ENCODE measurements at places on chromosomes 13 and 19.
A peak's percentile ranks its signal among the peaks of the same experiment; 100 is the strongest.

- DNase-seq: no peak
These were observed 1447.5 kb downstream of the EFNB2 start for GRCh38 chr13:105087945-105088344.

- DNase-seq: no peak
These were observed 13.0 kb downstream of the CIC start for GRCh38 chr19:42281827-42282762.

- DNase-seq: no peak
These were observed 520.1 kb downstream of the SUCLA2 start for GRCh38 chr13:47480951-47481350.

- no peak for DNase-seq
These were observed 2.2 kb upstream of the IRS2 start for GRCh38 chr13:109788372-109789111.

DNA sequence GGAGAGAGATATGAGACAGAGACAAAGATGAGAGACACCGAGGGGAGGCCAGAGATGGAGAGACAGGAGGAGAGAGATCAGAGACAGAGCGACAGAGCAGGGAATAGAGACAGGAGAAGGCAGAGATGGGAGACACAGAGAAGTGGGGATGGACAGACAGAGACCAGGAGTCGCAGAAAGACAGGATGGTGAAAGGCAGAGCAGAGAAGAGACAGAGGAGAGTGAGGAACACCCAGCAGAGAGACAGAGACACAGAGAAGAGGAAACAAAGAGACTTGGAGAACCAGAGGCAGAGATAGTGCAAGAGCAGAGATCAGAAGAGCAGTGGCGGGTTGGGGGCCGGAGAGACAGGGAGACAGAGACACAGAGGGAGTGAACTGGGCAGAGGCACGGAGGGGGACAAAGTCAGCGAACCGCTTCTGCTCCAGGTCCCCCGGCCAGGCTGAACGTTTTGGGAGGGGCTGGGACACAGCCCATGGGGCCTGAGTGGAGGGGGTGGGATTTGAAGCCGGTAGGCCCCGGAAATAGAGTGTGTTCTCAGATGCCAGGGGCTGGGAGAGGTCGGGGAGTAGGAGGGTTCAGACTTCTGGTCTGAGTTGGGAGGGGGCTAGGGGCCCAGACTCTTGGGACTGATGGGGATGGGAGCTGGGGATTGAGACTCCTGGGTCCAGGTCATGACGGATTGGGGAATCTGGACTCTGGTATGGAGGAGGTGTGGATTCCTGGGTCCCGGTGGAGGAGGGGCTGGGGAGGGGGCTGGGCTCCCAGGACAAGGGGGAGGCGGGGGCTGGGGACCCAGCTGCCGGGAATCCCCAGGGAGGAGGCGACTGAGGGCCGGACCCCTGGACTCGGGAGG, 654 bp downstream of the ZNF579 start:
- no peak for DNase-seq

DNA sequence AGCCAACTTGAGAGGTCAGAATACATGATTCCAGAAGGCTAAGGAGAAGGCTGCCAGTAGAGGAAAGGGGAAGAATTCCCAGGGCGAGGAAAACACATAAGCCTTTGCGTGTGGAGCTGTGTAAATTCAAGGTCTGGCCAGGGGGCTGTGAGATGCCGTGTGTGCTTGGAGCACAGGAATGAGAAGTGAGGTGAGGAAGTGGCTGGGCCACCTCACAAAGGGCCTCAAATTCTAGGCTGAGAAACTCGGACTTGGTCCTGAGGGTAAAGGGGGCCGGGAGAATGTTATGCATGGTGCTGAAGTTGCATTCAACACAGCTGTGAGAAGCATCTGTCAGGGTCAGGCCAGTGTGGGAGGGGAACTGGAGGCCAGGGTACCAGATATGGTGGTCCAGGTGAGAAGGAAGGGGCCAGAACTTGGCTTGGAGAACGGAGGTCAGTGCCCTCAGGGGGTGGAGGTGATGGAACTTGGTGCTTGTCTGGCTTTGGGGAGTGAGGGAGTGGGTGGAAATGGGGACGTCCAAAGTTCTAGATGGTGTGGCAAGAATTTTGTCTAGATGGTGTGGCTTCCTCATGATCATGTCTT, 4.9 kb upstream of the ZNF580 start:
- DNase-seq: no peak

GRCh38 chr13:48403151-48403631, 9.7 kb downstream of the LPAR6 start:
- DNase-seq: peak; percentile 32

DNA sequence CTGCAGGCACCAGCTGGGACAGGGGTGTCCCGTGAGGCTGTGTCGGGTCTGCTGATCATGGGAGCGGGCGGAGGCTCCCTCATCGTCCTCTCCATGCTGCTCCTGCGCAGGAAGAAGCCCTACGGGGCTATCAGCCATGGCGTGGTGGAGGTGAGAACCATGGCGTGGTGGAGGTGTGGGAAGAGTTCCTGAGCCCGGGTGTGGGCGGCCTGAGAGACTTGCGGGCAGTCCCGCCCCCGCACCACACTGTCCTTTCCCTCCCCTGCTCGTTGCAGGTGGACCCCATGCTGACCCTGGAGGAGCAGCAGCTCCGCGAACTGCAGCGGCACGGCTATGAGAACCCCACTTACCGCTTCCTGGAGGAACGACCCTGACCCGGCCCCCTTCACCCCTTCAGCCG, 10.7 kb downstream of the APLP1 start:
- no peak for DNase-seq

DNA sequence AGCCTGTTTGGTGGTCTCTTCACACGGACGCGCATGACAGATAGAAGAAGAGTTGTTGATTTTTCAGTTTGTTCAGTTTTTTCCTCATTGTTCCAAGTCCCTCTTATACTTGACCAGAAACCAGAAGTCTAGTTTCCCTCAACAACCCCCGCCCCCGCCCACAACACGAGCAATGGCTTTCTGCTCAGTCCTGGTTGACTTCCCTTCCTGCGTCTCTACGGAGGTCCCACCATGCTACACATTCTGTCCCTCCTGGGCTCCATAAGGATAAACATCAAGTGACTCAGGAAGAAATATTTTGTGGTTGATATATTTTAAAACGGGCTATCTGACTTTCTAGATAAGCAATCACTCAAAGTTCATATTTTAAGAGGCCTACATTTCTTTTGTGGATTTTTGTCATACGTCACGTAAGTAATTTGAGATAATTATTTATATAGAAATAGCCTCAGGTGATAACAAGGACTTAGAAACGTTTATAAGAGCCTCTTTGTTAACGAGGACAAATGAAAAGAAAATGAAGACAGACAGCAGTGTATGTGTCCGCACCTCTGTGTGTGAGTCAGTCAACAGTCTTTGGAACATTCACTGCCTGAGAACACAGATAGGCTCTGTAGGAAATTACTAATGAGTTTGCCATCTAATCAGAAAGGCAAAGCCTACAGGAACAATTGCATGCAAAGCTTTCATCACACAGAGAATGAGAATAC, 214.4 kb downstream of the RAP2A start:
- no peak for DNase-seq

DNA sequence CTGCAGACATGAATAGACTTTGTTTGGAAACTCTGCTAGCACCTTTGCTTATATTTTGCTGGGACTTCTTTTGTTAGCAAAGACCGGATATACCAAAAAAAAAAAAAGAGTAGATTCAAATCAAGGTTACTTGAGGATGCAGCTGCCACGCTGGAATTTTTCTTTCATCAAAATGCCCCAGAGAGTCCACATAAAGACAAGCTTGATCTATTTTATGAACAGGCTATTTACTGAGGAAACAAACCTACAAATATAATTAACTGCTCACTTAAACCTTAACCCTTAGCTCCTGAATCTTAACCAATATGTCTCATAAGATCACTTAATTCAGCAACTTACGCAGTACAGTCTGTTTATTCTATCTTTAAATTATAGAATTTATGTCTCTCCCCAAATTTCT, 27.1 kb upstream of the DOCK9 start:
- DNase-seq: no peak

- DNase-seq: no peak
These were observed 200.5 kb downstream of the POU4F1 start for GRCh38 chr13:78402708-78403400.

- DNase-seq: no peak
These were observed 117.7 kb upstream of the GJB6 start for GRCh38 chr13:20349564-20350381.

DNA sequence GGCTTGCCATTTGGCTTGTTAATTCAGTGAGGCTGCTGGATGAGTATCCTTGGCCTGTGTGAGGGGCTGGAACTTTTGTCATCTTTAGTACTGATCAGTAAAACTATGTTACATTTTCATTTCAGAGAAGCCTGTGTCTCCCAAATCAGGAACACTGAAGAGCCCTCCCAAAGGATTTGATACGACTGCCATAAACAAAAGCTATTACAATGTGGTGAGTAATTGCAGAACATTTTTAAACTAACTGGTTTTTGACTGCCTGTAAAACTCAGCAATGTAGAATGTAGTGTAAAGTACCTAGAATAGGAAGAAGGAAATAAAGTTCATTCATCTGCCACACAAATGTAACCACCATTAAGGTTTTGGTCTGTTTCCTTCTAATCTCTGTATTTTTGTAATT, 87.4 kb upstream of the TEX29 start:
- DNase-seq: no peak

DNA sequence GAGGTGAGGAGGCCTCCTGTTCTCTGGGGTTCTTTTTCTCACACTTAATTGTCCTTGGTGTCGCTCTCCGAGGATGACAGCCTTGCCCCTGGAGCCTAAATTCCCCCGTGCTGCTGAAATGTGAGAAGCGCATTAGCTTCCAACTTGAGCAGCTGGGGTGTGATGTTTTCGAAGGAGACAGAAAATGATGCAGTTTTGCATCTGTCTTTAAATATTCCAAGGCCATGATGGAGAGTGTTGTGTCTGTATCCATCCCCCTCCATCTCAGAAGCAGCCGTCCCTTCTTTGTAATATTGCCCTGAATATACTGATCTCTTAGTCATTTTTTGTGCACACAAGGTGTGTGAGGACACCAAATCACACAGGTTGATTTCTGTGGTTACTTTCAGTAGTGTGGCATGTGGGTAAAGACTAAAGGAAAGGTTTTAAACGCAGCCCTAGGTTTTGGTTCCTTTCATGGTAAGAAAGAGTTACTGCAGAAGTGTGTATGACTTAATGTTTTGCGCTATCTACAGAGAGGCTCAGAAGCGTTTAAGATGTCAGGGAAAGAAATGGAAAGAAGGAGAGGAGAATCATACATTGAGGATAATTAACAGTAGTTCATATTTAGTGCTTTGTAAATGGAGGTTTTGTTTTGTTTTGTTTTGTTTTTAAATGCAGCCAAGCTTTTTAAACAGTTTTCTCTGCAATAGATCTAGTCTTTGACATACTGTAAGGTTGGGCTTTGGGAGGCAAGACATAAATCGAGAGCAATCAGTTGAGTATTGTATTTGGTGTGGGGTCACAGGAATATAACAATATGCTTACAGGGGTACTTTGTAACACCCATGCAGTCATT, 1.6 kb downstream of the NBEA start:
- no peak for DNase-seq

- no peak for DNase-seq
These were observed 834.0 kb upstream of the PCDH9 start for GRCh38 chr13:68064001-68064770.

DNA sequence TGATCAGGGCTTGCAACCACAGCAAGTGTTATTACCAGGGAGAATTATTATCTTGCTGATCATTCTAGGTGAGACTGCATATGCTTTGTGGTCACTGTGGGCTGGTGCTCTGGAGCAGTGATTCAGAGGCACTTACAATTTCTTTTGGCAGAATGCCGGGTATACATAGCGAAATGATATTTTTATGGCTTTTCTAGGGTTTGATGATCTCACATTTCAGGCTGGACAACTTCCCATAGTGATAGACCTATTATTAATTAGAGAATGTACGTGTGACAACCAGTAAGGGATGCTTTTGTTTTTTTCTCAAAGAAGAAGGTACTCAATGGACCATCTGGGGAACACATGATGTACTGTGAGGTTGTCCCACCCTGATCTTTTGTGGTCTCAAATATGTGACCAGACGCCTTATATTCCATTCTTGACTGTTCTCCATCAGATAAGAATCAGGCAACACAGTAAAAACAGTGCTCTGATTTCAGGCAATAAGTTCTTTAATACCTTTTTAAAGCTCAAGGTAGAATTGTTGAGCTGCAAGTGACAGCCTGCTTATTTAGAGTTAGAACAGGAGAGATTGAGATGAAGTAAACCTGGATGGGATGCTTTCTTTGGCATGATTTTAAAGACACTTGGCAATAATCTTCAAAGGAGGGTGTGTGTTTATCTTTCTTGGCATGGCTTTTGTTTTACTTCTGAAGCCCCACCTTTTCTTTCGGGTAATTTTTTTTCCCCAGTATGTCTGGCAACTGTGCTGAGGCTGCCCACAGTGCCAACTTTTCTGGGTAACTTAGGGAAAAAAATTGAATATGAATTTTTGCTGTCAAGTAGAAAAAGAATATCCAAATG, 27.4 kb upstream of the SCEL start:
- no peak for DNase-seq

DNA sequence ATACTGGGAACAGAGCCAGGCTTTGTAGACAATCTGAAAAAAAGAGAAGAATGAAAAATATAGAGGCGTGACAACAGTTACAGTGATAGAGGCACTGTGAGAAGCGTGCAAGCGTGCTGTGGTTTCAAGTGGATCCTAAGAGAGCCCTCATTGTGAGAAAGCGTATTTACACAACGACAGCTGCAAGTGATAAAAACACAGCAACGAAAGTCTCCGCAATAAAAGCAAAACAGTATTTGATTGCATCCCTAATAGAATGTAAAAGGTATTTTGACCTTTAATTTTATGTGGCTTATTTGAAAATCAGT, 642.7 kb upstream of the ARGLU1 start:
- no peak for DNase-seq

DNA sequence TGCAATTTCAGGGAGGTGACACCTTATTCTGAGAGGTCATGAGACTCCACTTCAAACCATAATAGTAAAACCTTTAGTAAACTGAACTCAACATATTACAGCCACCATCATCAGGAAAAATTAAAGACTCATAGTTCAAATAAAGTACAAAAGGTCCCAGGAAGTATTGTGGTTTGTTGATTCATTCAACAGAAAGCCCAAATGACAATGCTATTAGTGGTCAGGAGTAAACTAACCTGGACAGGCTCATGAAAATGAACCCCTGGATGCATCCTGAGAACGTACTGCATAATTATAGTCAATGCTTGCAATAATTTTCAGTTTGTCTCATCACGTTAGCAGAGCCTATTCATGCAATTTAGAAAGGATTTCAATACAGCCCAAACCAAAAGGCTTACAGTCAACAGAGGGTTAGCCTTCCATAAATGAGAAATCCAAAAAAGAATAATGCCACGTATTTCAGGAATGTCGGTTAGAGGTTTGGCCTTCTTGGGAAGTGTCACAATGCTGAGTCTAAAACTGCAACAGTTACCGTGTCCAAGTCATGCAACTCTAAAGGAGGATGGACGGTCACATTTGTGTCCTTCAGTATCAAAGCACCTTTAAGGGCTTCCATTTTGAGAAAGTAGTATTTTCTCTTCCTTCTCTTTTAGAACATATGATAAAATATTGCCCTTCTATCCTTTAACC, 280.8 kb downstream of the ABCC4 start:
- DNase-seq: no peak

All from stimulated activated CD4-positive, alpha-beta T cell treated with anti-CD3 and anti-CD28 coated beads, Interleukin-2, amount 100 ng/mL, for 24 hours (primary cell).